Activated CD4-positive, alpha-beta T cell treated with anti-CD3 and anti-CD28 coated beads for 48 hours (primary cell): ENCODE measurements at places on chromosomes 6 and 20.

DNA sequence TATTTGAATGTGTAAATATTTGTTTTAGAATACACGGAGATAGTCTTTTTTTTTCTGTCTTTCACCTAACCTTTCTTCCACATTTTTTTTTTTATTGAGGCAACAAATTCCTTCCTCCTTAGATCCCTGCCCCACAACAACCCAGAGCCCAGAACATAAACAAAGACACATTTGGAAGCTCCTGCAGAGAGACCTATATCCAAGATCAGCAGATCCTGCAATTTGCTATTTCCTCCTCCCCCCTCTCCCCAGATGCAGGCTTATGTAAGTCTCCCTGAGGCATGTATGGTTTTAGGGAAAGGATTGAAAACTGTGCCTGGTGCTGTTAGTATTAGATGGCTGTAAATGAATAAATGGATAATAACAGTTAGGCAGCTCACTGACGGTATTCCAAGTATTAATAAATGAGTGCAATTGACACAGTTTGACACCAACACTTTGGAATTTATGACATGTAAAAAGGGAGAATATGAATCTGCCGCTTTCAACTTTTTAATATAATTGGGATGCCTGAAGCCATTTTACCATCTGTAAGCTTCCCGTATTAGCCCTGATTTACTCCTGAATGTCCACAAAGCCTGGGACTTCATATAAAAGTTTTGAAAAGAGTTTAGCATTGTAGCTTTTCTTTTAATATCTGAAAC is 608.3 kb upstream of the CITED2 start:
- DNase-seq, result no peak

DNA sequence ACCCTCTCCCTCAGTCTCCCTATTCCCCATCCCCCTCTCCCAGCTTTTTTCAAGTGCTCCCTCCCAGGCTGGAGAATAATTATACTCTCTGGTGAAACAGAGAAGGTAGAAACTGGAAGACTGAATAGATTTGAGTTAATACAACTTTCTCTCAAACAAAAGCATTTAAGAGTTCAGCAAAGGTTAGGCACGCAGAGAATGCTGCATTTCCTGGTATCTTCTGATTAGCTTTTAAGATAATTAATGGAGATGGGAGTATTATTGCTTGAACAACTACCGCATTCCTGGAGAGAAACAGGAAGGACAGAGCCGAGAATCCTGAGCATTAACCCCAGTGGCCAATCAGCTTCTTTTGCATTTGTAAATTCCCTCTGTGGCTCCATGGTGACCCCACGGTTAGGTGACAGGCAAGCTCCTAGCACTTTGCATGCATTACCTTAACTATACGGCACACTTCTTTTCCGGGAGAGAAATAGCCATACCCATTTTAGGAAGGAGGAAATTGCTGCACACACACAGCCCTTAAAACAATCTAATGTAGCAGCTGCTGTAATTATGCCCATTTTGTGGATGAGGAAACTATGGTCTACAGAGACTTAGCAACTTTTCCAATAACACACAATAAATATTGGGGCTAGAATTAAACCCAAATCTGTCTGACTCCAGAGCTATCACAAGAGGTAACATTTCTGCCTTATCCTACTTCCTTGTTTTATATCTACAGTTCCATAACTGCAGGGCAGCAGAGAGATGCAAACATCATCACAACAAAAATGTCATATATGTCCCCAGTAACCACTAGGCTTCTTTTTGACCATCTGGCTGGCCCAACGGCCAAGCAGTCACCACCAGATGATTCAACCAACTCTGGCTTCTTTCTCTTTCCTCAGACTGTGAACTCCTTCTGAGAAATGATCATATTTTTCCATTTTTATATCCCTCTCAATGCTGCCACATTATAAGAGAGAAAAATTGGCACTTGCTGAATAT is 169.9 kb downstream of the CD24 start:
- DNase-seq, result no peak

DNA sequence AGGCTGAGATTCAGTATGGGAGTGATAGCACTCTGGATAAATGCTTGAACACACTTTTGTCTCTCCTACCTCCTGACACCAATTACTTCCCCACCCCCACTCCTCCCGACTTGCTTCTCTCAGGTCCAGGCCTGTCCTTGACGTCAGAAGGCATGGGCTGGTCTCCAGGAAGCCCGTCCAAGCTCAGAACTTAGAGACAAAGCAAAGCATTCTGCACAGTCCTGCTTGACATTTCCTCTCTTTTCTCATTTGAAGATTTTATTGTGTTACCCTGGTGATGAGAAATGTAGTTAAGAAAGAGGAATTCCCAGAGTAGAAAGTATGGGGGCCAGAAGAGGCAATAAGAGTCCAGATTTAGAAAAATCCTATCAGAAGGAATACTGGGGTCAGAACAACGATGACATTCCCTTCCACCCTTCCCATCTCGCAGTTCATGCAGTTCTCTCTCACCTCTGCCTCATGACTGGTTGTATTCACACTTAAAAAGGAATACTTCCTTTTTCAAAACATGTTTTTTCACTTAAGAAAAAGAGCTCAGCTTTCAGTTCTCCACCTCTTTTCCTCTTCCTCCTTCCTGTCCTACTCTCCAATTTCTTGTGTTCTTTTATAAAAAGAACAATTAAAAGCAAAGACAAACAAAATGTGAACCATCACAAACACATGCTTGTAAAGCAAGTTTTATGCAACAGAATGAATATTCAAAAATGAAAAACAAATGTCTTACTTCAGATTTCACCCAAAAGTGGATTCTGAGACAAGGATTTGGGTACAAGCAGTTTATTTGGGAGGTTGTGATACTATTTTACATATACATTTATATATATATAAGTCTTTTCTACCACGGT is 18.5 kb upstream of the FAM184A start:
- DNase-seq, result no peak

DNA sequence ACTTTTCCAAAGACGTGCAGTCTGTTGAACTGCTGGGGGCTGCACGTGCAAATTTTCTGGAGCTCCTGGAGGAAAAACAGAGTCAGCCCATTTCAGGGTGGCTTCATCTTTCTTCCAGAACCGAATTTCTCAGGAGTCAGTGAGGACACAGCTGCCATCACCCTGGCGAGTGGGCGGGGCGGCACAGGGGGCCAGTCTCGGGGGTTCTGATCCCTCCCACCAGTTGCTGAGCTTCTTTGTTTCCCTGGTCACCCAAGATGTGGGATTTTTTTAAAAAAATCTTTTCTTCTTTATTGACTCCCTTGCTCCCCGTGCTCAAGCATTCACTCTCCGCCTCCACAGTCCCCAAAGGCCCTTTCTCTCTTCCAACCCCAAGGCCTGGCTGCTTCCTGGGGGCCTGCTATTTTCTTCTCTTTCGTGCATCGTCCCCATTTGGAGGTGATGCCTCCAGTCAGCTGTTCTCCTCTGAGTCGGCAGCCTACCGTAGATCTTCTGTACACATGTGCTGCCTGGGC is 8.9 kb downstream of the C6orf118 start:
- DNase-seq, result no peak

- DNase-seq, result no peak
Observed at GRCh38 chr20:4894981-4895381, 106.3 kb downstream of the SLC23A2 start.

DNA sequence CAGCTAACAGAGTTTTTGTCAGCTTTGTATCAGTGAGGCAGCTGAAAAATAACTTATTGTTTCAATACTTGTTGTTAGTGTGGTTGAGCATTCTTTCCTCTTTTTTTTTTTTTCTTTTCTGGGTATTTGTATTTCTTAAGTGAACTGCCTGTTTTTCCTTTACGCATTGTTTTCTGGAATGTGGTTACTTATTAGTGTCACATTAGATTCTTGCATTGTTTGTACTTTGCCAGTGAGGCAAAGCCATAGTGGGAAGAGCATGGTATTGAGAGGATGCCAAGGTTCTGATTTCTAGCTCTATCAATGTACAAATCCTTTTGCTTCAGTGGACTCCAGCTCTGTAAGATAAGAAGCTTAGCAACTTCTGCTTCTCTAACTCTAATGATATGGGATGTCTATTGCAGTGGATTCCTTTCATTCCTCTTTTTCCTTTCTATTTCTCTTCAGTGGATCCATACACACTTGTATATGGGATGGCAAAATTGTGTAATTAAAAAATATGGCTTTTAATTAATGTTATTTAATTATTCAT is 3.9 kb downstream of the CDKAL1 start:
- DNase-seq, result no peak

DNA sequence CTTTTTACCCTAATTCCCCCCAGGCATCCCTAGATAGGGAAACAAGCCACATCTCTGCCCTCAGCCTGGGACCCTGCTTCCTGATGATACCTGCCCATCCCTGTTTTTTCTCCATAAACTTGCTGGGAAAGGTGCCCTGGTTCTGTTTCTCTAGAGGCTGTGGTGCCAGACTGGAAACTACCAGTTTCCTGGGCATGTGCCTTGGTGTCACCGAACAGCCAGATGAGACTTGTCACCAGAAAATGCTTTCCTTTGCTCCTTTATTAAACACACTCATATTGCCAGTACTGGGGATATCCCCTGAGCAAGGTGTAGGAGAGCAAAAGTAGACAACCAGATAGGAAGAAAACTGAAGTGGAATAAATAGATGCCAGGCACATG is 16.8 kb downstream of the SRSF3 start:
- DNase-seq, result no peak

GRCh38 chr6:147053311-147053921 is 150.8 kb upstream of the STXBP5 start:
- DNase-seq, result no peak

- no peak for DNase-seq
Observed at GRCh38 chr6:119171864-119172588, 93.6 kb upstream of the FAM184A start.

GRCh38 chr20:60359010-60359409 is 400.8 kb downstream of the CDH26 start:
- DNase-seq, result no peak
